ENCODE measurements at places on chromosomes 4 and X.

- no peak for DNase-seq
Observed at GRCh38 chr4:186348433-186348832, 82.4 kb downstream of the F11 start.

- peak; percentile 45 for DNase-seq
Observed at GRCh38 chr4:2651546-2651945, 104.6 kb downstream of the TNIP2 start.

DNA sequence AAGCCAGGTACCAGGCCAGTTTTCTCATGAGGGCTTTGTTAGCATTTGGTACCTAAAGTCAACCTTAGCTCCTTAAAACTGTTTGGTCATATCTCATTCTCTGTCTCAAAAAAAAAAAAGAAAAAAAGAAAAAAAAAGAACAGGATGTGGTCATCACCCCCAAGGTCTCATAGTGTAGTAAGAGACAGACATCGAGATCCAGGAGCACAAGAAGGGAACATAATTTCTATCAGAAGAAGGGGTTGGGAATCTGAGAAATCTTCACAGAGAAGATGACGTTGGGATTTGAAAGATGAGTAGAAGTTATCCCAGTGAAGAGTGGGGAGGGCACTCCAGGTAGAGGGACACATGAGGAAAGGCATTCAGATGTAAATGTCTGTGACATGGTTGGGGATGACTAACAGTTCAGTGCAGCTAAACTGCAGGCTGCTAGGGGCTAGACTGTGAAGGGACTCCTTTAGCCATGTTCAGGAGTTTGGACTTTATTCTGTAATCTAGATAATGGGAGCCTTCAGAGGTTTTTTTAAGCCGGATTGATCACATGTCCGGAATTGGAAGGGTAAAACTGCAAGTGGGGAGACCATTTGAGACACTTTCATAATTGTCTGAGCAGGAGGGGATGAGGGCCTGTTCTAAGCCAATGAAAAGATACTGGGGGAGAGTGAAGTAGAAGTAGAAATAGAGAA lies 26.9 kb upstream of the GJB1 start:
- DNase-seq: peak; percentile 50

GRCh38 chr4:183508697-183509335 lies 4.0 kb downstream of the ING2 start:
- no peak for DNase-seq

- DNase-seq: no peak
Observed at GRCh38 chrX:48516285-48516684, 5.3 kb upstream of the EBP start.

GRCh38 chr4:36010397-36010929 lies 233.9 kb downstream of the ARAP2 start:
- no peak for DNase-seq

- DNase-seq: no peak
Observed at GRCh38 chrX:118459494-118459893, 36.1 kb upstream of the DOCK11 start.

DNA sequence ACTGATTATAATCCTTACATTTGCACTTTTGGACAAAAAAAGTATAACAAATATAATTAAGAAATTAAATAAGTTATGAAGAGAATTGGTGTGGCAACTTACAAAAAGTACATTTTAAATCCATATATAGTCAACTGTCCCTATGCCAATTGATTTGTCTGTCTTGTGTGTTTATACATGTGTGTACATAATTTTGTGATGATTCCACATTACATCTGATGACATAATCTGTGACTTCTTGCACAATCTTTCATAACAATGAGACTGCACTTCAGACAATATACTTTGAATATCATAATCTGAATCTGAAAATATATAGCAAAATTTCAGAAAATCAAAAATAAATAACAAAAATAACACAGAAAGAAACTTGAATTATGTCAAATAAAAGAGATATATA lies 953.4 kb downstream of the FAT4 start:
- no peak for DNase-seq

Measured in activated CD8-positive, alpha-beta memory T cell treated with anti-CD3 and anti-CD28 coated beads, Interleukin-2, amount 50 U/mL, for 48 hours (primary cell).